ENCODE measurements at places on chromosomes 3 and 15. TPM values are rescaled to one million over a fixed set of nuclear protein-coding genes. Genes with fewer than 3 reads are reported as not detected.
A peak's percentile ranks its signal among the peaks of the same experiment; 100 is the strongest.

CDHR4 gene
- total RNA-seq: not detected

TMEM266 gene
- 1.1 TPM for total RNA-seq

TRPM1 gene
- total RNA-seq: not detected

C3orf49 gene
- total RNA-seq: not detected

STXBP5L gene
- not detected for total RNA-seq

GOLGA8N gene
- total RNA-seq: 17.8 TPM

CCDC39 gene
- total RNA-seq: not detected

- peaks cover 4% of the 10 kb centered on the region for H3K4me1 ChIP-seq
- no peaks in the 10 kb centered on the region for H3K27me3 ChIP-seq
- no peak overlapping the region for H3K27ac ChIP-seq
Observed at GRCh38 chr3:175940881-175941280, 1081.7 kb downstream of the NAALADL2 start.

DNA sequence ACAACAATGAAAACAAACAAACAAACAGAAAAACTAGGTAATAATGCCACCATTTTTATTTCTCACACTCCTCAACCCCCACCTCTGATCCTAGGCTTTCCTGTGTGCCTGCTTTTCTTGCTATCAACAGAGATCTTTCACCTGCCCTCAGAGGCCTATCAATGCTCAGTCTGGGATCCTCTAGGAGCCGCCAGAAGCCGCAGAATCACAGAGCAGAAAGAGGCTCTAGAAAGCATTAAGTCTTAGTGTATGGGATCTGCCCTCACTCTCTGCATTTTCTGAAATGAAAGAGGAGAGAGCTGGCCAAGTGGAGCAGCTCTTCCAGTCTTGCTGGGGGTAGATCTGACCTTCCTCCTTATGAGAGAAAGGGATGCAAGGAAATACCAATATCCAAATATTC is 306.8 kb downstream of the TUSC7 start:
- peaks cover 6% of the 10 kb centered on the region for H3K4me1 ChIP-seq
- H3K27ac ChIP-seq: no peak overlapping the region
- no peak overlapping the region for H3K4me3 ChIP-seq
- no peak for DNase-seq
- H3K27me3 ChIP-seq: peaks cover 27% of the 10 kb centered on the region
- H3K36me3 ChIP-seq: no peaks in the 10 kb centered on the region

DNA sequence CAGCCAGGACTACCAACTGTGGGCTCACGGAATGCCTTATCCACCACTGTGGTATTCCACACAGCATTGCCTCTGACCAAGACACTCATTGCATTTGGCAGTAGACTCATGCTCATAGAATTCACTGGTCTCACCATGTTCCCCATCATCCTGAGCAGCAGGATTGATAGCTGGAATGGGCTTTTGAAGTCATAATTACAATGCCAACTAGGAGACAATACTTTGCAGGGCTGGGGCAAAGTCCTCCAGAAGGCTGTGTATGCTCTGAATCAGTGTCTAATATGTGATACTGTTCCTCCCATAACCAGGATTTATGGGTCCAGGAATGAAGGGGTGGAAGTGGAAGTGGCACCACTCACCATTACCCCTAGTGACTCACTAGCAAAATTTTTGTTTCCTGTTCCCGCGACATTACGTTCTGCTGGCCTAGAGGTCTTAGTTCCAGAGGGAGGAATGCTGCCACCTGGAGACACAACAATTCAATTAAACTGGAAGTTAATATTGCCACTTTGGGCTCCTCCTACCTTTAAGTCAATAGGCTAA is 58.6 kb upstream of the CCDC80 start:
- no peak for DNase-seq
- no peaks in the 10 kb centered on the region for H3K27me3 ChIP-seq
- peaks cover 1% of the 10 kb centered on the region for H3K36me3 ChIP-seq
- peaks cover 13% of the 10 kb centered on the region for H3K4me1 ChIP-seq
- H3K27ac ChIP-seq: no peak overlapping the region

GRCh38 chr15:42919799-42920518 is 619 bp downstream of the TTBK2 start:
- peak; percentile 89 for DNase-seq
- peaks cover 36% of the 10 kb centered on the region for H3K4me1 ChIP-seq
- H3K27ac ChIP-seq: peak overlapping the region; percentile 84
- peak overlapping the region; percentile 91 for H3K4me3 ChIP-seq
- H3K36me3 ChIP-seq: no peaks in the 10 kb centered on the region
- H3K27me3 ChIP-seq: no peaks in the 10 kb centered on the region

GRCh38 chr15:90917569-90917968 is 14.5 kb downstream of the MAN2A2 start:
- H3K4me3 ChIP-seq: no peak overlapping the region
- H3K27me3 ChIP-seq: no peaks in the 10 kb centered on the region
- peaks cover 10% of the 10 kb centered on the region for H3K4me1 ChIP-seq
- DNase-seq: no peak
- H3K27ac ChIP-seq: no peak overlapping the region

- H3K36me3 ChIP-seq: peaks cover 3% of the 10 kb centered on the region
- H3K4me1 ChIP-seq: peaks cover 40% of the 10 kb centered on the region
- no peak overlapping the region for H3K4me3 ChIP-seq
- DNase-seq: no peak
Observed at GRCh38 chr15:93154666-93155065, 65.7 kb upstream of the RGMA start.

DNA sequence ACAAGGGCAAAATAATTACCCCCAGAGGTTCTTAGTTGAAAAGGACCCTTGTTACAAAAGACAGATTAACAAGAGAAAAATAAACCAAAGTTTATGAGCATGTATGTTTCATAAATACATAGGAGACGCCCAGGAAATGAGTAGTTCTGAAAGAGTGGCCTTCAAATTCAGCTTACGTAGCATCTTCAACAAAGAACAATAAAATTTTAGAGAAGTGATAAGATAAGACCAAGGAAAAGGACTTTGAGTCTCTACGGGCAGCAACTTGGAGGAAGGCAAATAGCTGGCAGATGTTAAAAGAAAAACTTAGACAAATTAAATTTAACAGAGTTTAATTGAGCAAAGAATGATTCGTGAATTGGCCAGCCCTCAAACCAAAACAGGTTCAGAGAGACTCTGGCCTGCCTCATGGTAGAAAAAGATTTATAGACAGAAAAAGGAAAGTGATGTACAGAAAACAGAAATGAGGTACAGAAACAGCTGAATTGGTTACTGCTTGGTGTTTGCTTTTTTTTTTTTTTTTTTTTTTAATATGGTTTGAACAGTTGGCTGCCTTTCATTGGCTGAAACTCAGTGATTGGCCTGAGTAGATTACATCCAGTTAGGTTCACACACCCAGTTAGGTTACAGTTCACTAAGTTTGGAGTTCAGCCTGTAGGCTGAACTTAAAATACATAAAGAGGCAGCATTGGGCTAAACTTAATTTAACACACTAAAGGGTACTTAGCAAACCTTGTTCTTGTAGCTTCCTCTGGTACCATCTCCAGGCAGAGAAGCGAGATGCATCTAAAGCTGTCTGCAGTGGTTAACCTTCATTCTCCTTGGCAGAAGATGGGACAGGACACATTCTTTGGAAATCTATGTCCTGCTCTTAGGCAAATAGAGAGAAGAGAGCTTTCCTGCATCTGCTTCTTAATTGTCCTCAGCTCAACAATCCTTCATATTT is 23.2 kb downstream of the C2CD4B start:
- no peak for DNase-seq
- peaks cover 11% of the 10 kb centered on the region for H3K4me1 ChIP-seq
- peaks cover 2% of the 10 kb centered on the region for H3K27me3 ChIP-seq

GRCh38 chr15:98703126-98703685 is 54.9 kb downstream of the IGF1R start:
- peak overlapping the region; percentile 56 for H3K27ac ChIP-seq
- H3K27me3 ChIP-seq: no peaks in the 10 kb centered on the region
- no peak overlapping the region for H3K4me3 ChIP-seq
- DNase-seq: no peak
- H3K4me1 ChIP-seq: peaks cover 41% of the 10 kb centered on the region

DNA sequence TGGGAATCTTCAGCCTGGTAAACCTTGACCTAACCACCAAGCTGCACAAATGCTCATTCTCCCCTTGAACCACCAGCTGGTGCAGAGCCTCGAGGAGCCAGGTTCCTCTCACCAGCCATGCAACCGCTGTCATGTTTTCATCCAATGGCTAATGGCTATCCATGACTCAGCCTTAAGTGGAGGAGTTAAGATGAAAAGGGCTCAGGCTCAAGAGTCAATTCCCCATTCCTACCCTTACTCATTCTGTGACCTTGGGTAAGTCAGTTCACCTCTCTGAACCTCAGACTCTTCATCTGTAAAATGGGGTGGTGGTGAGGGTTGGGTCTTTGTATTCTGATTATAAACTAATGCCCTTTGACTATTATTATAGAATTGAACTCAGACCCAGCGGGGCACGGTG is 515.6 kb downstream of the SHQ1 start:
- no peak overlapping the region for H3K4me3 ChIP-seq
- peaks cover 9% of the 10 kb centered on the region for H3K27me3 ChIP-seq
- no peak overlapping the region for H3K27ac ChIP-seq
- DNase-seq: no peak
- peaks cover 6% of the 10 kb centered on the region for H3K4me1 ChIP-seq

DNA sequence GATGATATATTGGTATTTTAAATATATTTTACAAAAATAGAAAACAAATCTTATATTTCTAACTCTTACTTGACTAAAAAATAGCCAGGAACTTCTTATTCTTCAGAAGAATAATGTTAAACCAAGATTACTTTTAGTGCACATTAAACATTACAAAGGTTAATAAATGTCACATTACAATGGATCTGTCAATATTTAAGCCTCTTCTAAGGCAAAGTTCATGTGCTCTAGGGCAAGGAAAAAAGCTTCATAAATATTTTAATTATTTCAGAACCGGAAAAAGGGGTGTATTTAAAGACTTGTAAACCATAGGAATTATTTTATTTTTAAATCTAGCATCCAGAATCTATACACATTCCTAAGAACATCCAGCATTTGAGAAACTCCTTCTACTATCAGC is 166.9 kb upstream of the ROBO2 start:
- H3K4me1 ChIP-seq: peaks cover 14% of the 10 kb centered on the region
- no peak for DNase-seq
- H3K27ac ChIP-seq: no peak overlapping the region
- H3K27me3 ChIP-seq: no peaks in the 10 kb centered on the region
- H3K36me3 ChIP-seq: no peaks in the 10 kb centered on the region
- H3K4me3 ChIP-seq: no peak overlapping the region

DNA sequence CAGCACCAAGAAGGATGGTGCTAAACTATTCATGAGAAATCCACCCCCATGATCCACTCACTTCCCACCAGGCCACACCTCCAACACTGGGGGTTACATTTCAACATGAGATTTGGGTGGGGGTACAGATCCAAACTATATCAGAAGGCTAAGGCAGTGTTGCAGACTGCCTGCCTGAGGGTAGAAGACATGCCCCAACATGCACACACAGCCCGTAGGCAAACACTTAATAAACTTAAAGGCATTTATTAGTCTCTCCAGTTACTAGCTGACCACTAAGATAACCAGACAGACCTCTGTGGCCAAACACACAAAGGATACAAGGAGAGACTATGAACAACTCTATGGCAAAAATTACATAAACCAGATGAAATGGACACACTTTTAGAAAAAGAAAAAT is 10.2 kb downstream of the FAM162A start:
- H3K27ac ChIP-seq: no peak overlapping the region
- no peak for DNase-seq
- H3K4me3 ChIP-seq: no peak overlapping the region
- peaks cover 13% of the 10 kb centered on the region for H3K4me1 ChIP-seq

DNA sequence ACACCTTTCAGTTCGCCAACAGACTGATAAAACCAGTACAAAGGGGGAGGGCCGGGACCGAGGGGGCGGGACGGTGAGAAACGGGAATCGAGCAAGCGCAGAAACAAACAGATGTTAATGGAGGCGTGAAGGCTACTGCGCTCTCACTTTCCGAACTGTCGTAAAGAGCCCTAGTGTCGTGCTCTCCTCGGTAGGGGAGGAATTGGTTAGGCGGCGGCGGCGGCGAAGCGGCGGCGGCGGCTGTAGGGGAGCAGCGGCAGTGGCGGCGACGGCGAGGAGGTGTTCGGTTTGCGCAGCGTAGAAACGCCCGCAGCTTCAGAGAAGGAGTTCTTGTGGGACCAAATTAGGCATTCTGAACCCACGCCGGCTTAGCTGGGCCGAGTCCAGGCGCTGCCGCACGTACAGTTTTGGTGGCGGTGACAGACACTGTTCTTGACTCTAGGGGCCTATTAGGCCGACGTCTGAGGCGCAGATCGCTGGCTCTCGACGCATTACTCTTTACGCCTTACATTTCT is at the start of gene RNF111:
TSS of gene RNF111 (plus strand) at position 173 of the 515 bp plus-strand sequence. CDS start 43,160 bp downstream, outside the sequence.
- peaks cover 4% of the 10 kb centered on the region for H3K36me3 ChIP-seq
- H3K27me3 ChIP-seq: peaks cover 18% of the 10 kb centered on the region
- peak within 1 kb of the TSS; percentile 97 for H3K27ac ChIP-seq
- DNase-seq: no peak

GRCh38 chr3:81592101-81592500 is 169.3 kb downstream of the GBE1 start:
- no peak overlapping the region for H3K27ac ChIP-seq
- no peak overlapping the region for H3K4me3 ChIP-seq
- peaks cover 33% of the 10 kb centered on the region for H3K4me1 ChIP-seq
- H3K36me3 ChIP-seq: peaks cover 2% of the 10 kb centered on the region

DNA sequence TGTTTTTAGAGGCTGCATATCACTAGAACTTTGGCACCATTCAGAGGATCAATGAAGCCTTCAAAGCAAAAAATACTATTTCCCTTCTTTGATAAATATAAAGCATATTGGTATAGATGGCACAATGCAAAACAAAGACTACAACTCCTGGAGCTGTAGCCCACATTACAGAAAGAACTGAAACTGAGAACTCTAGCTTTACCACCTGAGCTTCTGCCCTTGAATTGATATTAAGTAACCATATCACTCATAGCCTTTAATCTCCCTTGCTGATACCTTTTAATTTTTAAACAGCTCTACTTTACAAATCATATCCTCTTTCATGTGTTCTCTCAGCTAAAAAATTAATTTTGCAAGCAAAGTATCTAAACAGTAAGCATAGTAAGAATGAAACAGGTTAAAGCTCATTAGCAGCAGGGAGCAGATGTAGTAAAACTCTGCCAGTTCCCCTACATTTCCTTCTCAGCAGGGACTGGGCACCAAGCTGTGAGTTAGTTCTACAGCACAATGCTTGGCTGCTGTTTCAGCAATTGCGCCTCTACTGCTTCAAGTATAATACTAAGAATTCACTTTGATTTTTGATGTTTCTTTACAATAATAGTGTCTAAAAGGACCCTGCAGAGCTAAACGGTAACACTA is 97.9 kb upstream of the NANOGP8 start:
- no peaks in the 10 kb centered on the region for H3K27me3 ChIP-seq
- H3K4me1 ChIP-seq: peaks cover 6% of the 10 kb centered on the region
- no peak overlapping the region for H3K27ac ChIP-seq

DNA sequence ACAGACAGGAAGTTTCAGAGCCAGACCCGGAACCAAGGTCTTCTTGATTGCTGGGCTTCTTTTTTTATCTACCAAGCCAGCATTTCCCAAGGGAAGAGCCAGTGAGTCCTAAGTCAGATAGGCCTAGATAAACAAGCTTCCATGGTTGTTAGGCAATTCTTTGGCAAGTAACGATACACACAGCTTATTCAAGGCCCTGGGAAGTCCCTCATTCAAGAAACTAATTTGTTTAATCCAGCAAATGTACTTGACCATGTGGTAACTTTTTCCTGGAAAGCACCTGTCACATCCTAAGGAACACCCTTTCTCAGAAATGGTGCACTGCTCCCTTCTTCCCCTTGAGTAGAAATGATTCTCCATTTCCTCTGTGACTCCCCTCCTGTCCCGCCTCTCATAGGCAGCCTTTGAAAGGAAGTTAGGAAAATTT is 209.9 kb downstream of the ITPR1 start:
- no peak overlapping the region for H3K27ac ChIP-seq
- H3K4me3 ChIP-seq: no peak overlapping the region
- peaks cover 3% of the 10 kb centered on the region for H3K4me1 ChIP-seq
- H3K27me3 ChIP-seq: no peaks in the 10 kb centered on the region

GRCh38 chr3:160812304-160812703 is 56.3 kb downstream of the PPM1L start:
- H3K4me1 ChIP-seq: peaks cover 34% of the 10 kb centered on the region
- H3K36me3 ChIP-seq: no peaks in the 10 kb centered on the region
- no peak overlapping the region for H3K27ac ChIP-seq

All from chondrocyte (in vitro differentiated cells).